ENCODE measurements at places on chromosomes 3 and 15.

- DNase-seq = no peak
Measured at GRCh38 chr15:50110285-50110684, 8.7 kb downstream of the ATP8B4 start.

- DNase-seq = no peak
Measured at GRCh38 chr15:75191235-75191634, 10.4 kb upstream of the C15orf39 start.

- DNase-seq = no peak
Measured at GRCh38 chr15:86377914-86378313, 298.2 kb downstream of the AGBL1 start.

GRCh38 chr15:42078903-42079302 lies 15.5 kb downstream of the PLA2G4D start:
- no peak for DNase-seq

Measured in endodermal cell (in vitro differentiated cells).